ENCODE measurements at places on chromosomes 5 and 9. TPM values are rescaled to one million over a fixed set of nuclear protein-coding genes. Genes with fewer than 3 reads are reported as not detected.
A peak's percentile ranks its signal among the peaks of the same experiment; 100 is the strongest.

DNA sequence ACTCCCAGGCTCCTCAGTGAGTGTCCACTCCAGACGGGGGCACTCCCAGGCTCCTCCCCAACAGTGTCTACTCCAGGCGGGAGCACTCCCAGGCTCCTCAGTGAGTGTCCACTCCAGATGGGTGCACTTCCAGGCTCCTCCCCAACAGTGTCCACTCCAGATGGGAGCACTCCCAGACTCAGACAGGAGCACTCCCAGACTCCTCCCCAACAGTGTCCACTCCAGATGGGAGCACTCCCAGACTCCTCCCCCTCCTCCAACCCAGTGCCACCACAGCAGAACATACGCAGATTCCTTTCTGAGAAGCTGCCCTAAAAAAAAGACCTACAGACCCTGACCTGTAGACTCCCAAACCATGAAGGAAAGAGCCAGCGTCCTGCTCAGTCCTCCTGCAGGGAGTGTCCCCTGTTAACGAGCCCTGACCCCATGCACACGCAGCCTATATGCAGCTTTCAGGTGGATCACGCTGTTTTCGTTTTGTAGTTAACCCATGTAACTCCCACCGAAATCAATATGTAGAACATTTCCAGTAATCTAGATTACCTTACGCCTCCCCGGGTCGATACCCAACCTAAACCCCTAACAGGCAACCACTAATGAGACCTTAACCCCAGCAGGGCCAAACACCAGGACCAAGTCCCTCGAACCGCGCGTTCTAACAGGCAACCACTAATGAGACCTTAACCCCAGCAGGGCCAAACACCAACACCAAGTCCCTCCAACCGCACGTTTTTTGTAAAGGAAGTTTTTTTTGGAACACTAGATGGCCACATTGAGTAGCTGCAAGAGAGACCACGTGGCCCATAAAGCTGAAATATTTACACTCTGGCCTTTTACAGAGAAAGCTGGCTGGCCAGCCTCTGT, 15.7 kb downstream of the PNPLA7 start:
- H3K27ac ChIP-seq: peak overlapping the region; percentile 76
- peaks cover 32% of the 10 kb centered on the region for H3K4me1 ChIP-seq
- H3K27me3 ChIP-seq: no peaks in the 10 kb centered on the region

DNA sequence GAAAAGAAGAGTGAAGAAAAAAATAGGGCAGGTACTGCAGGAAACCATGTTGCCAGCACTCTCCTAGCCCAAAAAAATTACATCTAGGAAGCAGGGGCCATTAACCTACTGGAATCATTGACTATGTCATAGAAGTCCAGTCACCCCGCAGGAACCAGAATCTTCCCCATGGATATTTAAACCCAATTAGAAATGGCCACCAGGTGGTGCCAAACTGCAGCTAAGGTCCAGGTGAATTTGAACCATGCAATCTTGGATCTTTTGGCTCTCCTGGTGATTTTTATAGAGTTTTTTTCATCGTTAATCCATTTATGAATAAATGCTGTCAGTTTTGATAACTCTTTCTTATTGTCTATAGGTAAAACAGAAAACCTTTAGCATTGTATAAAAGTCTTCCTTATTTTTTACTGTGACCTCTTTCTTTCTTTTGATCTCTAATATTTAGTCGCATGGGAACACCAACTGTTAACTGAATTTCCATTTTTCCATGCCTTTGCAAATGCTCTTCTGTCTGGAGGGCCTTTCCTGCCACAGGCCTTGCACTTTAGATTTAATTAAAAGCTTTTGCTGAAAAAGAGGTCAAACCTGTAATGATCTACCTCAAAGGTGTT, 147.5 kb upstream of the FGF10 start:
- H3K4me3 ChIP-seq: no peak overlapping the region
- H3K36me3 ChIP-seq: no peaks in the 10 kb centered on the region
- H3K4me1 ChIP-seq: no peaks in the 10 kb centered on the region
- H3K27me3 ChIP-seq: no peaks in the 10 kb centered on the region
- DNase-seq: no peak

INSYN2B gene
- not detected for total RNA-seq

DNA sequence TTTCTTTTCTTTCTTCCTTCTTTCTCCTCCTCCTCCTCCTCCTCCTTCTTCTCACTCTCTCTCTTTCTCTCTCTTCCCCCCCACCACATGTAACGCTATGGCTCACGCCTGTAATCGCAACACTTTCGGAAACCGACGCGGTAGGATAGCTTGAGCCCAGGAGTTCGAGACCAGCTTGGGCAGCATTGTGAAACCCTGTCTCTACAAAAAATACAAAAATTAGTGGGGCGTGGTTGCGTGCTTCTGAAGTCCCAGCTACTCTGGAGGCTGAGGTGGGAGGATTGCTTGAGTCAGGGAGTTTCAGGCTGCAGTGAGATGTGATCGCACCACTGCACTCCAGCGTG, 736 bp upstream of the GLDC start:
- peaks cover 3% of the 10 kb centered on the region for H3K36me3 ChIP-seq
- peaks cover 23% of the 10 kb centered on the region for H3K4me1 ChIP-seq
- DNase-seq: no peak

DNA sequence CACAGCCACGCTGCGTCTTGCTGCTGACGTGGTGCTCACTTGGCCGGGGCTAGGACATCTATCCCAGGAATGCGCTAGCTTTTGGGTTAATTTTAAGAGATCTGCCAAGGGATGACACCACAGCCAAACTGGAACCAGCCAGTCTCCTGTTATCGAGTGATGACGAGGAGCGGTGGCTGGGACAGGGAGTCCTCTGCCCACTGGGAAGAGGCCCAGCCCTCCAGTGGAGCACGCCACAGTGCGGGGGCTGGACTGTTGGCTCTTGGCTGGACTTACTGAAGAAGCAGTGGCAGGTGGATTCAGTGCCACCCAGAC, 55.1 kb upstream of the PHYKPL start:
- no peak for DNase-seq
- H3K4me3 ChIP-seq: no peak overlapping the region
- H3K27ac ChIP-seq: no peak overlapping the region
- peaks cover 24% of the 10 kb centered on the region for H3K27me3 ChIP-seq

GRCh38 chr5:79707535-79707934, 17.9 kb downstream of the CMYA5 start:
- no peak for DNase-seq
- H3K27me3 ChIP-seq: no peaks in the 10 kb centered on the region

ZBTB43 gene
- total RNA-seq: 22.5 TPM

DNA sequence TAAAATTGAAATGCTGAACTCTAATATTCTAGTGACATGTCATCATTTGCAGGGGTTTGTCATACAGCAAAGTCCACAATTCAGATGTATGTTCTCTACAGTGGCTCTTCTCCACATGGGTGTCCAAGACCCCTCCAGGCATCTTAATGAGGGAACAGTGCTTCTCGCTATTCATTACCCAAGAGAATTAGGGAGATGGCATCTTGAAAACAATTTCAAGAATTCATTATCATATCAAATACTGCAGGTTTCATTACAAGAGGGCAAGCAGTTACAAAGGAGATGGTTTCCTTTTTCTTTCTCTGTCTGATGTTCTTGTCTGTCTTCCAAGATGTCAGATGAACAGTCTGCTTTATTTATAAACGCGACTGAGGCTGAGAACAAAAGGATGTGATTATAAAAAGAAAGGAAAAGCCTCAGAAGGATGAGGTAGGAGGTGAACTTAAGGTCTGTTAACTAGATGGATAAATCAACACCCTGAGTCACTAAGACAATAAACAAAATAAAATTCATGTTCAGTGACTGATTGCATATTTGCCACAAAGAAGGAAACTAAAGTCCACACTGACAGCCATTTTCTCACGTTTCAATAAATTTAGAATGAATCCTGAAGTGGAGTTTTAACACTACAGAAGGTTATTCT, 326.7 kb upstream of the EFNA5 start:
- H3K4me1 ChIP-seq: peaks cover 1% of the 10 kb centered on the region
- no peaks in the 10 kb centered on the region for H3K36me3 ChIP-seq
- no peak overlapping the region for H3K4me3 ChIP-seq
- no peaks in the 10 kb centered on the region for H3K27me3 ChIP-seq

DNA sequence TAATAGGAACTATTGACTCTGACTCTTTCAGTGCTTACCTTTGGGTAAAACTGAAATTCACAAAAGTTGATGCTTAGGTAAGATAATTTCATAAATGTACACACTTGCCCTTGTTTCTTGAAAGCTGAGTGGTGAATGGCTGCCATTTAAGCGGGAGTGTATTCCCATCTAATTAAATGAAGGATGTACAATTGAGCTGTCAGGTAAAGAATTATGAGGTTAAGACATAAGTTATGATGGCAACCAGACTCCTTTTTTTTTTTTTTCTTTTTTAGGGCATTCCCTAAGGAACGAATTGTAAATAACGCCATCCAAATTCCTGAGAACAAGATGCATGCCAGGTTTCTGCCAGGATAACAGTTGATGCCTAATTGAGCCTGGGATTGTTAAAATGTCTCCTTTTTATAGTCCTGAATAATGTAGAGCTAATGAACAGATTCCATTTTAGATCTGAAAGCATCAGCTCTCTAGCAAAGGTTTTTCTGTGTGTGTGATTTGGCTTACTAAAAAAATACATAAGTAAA, 199.7 kb downstream of the ISL1 start:
- no peak overlapping the region for H3K27ac ChIP-seq
- no peaks in the 10 kb centered on the region for H3K36me3 ChIP-seq
- H3K27me3 ChIP-seq: no peaks in the 10 kb centered on the region
